WTC11 (cell line): ENCODE measurements at places on chromosomes 4 and X.

- DNase-seq, result peak; percentile 95
These were observed at the start of gene EMD for GRCh38 chrX:154378799-154379568. Gene EMD (plus strand): TSS chrX:154379295. CDS start chrX:154379485, 190 bp downstream.

- no peak for DNase-seq
These were observed 63.7 kb upstream of the PDGFRA start for GRCh38 chr4:54165438-54165837.

- no peak for DNase-seq
These were observed 10.5 kb downstream of the FGF5 start for GRCh38 chr4:80276931-80277330.

DNA sequence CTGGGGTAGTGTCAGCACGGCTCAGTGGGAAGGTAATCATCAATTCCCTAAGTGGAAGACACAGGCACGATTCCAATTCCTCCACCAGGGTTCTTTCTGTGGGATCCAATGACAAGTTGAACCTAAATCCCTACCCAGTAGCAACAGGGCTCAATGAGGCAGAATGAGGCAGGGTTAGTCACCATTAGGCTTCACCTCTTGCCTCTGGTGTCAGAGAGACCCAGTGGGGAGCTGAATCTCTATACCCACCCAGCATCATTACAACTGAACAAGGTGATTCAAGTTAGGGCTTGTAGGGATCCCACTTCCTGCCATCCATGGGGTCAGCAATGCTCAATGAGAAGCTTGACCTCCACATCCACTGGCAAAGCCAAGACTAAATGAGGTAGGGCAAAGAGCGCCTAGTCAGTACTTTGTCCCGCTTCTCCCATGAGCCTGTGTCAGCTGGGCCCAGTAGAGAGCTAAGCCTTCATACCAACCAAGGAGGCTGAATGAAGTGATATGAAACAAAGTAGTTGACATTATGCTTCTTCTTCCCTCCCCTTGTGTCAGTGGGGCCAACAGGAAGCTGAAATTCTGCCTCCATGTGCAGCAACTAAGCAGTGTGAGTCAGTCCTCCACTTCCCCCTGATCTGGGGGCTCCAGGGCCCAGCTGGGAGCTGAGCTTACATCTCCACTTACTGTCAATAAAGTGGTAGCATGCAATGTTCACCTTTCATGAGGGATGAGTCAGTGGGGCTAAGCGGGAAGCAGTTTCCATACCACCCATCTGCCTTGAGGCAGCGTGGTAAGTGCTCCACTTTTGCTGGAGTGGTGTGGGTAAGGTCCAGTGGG lies 36.4 kb upstream of the RBM41 start:
- DNase-seq, result no peak

GRCh38 chr4:133000012-133000411 lies 149.1 kb upstream of the PCDH10 start:
- no peak for DNase-seq

DNA sequence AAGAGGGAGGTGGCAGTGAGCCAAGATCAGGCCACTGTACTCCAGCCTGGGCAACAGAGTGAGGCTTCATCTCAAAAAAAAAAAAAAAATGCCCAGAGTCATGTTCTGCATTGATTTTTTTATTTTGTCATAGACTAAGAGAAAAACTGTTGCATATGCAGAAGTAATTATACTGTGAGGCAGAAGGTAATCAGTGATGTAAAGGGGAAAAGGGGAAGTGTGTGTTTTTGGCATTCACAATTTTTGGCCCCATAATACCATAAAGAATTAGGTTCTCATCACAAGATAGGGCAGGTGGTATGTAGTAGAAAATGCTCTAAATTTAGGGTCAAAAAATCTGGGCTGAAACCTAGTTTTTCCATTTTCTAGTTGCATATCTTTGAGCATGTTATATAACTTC lies 47.3 kb upstream of the GAB1 start:
- no peak for DNase-seq

GRCh38 chrX:337331-337831 lies 18.8 kb upstream of the GTPBP6 start:
- DNase-seq, result no peak

GRCh38 chrX:40155589-40156469 lies 58.1 kb upstream of the BCOR start:
- no peak for DNase-seq

DNA sequence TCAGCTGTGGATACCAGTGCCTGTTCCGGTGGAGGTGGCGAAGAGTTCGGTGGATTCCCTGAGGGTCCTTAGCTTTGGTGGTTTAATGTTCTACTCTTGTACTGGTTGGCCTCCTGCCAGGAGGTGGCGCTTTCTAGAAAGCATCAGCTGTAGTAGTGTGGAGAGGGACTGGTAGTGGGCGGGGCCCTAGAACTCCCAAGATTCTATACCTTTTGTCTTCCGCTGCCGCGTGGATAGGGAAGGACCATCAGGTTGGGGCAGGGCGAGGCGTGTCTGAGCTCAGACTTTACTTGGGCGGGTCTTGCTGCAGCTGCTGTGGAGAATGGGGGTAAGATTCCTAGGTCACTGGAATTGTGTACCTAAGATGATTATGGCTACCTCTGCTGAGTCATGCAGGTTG lies 390.3 kb downstream of the FAM47A start:
- DNase-seq, result peak; percentile 12

GRCh38 chr4:36716874-36717273 lies 435.5 kb downstream of the DTHD1 start:
- DNase-seq, result no peak

DNA sequence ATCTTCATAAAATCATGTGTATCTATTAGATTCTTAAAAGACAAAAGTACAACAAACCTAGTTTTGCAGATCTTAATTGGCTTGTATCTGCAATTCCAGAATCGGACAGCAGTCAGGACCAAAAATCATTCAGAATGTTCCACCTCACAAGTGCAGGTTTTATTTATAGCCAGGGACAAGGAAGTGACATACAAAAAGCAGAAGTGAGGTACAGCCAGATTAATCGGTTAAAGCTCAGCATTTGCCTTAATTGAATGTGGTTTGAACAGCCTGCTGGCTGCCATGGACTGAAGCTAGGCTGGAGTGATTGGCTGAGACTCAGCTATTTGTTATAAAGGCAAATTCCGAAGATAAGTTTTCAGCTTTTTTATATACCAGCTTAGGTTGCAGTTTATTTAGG lies 932.6 kb downstream of the C4orf33 start:
- no peak for DNase-seq

GRCh38 chrX:137482136-137482535 lies 83.8 kb upstream of the ZIC3 start:
- no peak for DNase-seq

DNA sequence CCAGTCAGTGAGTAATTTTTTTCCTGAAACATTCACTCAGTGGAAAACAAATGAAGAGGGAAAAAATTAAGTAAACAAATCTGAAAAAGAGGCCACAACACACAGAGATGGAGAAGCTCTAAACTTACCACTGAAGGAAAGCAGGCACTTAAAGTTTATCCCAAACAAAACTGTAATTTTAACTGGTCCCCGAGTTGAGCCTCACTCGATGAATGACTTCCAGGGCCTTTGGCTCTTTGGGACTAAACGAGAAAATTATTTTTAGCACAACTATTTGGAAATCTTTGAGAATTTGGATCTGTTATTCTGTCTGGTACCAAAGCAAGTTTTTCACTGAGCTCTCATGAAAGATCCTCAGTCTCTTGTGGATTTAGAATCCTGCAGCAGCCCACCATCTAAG lies at the start of gene C1QTNF7:
TSS of gene C1QTNF7 (plus strand) at position 333 of the 400 bp plus-strand sequence. CDS start 7,711 bp downstream, outside the sequence.
- DNase-seq, result no peak

- no peak for DNase-seq
These were observed 50.8 kb upstream of the STIM2 start for GRCh38 chr4:26809811-26810210.

DNA sequence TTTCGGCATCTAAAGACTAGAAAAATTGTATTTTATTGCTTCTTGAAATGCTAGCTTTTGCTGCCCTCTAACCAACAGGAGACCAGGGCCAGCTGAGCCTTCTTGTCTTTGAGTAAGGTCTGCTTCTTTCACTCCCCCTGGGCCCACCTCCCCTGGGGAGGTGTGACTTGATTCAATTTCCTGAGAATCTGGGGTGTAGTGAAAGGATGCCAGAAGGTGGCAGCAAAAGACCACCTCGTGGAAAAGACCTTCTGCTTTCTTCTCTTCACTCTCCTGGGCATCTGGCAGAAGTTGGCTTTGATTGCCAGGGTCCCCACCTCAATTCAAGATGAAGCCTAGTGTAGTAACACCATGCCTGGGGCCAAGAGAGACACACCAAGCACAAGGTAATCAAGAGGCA lies 96.5 kb upstream of the MAOA start:
- peak; percentile 52 for DNase-seq

DNA sequence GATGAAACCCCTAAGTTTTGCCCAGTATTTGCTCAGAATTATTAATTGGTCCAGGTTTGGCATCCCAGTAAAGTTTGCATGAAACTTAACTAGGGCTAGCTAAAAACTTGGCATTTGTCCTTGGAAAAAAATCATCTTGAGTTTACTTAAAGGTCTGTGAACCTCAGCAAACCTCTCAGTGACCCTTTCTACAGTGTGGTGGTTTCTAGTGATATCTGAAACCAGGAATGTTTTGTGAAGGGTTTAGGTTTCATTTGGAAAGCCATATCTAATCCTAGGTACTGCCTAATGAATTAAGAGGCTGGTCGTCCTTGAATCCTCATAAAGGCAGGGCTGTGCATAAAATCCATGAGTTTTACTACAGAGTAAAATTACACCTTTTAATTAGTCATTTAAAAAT lies 218.5 kb upstream of the ANKRD50 start:
- no peak for DNase-seq

DNA sequence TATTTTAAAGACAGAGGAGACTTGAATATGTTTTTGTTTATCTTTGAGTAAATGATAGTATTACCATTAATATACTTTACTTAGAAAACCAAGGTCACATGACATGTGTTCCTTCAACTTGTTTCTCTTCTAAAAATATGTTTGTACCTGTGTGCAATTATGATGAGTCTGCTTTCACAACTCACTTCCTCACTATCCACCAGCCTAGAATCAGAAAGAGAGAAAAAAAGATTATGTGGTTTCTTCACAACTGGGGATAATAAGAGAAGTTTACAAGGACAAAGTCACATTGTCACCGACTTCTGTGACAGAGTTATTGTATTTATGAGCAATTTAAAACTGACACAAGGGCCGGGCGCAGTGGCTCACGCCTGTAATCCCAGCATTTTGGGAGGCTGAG lies 1112.1 kb downstream of the RPA4 start:
- no peak for DNase-seq

GRCh38 chrX:107565931-107566603 lies 62.2 kb upstream of the PRPS1 start:
- DNase-seq, result peak; percentile 30

DNA sequence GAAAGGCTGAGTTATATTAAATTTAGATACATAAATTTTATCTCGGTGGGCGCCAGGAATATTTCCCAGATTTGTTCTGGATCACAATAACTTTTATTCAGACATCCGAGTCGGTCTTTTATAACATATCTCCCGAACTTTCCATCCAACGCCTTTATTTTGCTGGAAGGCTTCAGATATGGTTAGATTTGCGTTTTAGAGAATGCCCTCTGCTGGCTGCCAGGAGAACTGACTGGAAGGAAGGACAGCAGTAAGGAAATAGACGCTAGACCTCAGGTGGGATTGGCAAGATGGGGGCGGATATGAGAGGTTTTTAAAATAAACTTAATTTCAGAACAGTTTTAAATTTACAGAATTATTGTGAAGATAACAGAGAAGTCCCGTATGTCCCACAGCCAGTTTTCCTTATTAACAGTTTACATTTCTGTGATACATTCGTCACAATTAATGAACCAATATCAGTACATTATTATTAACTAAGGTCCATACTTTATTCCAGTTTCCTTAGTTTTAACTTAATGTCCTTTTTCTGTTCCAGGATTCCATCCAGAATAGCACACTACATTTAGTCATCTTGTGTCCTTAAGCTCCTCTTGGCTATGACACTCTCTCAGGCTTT lies 4.6 kb upstream of the KANTR start:
- DNase-seq, result peak; percentile 30

DNA sequence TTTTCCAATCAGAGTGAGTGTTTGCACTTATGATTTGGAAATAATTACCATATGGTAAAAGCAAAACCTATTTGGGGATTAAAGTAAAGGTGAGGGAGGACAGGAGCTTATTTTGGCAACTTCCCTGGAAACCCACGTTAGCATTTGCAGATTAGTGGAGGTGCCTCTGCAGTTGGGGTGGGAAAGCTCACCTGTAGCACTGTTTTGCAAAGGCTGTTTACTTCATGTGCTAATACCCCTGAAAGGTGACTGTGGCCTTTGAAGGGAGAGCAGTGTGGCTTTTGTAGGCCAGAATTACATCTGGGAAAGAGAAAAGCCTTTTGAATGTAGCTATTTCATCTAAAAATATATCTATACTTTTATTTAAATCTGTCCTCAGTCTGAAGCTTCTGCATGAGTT lies 9.4 kb downstream of the SUPT20HL1 start:
- DNase-seq, result peak; percentile 17

DNA sequence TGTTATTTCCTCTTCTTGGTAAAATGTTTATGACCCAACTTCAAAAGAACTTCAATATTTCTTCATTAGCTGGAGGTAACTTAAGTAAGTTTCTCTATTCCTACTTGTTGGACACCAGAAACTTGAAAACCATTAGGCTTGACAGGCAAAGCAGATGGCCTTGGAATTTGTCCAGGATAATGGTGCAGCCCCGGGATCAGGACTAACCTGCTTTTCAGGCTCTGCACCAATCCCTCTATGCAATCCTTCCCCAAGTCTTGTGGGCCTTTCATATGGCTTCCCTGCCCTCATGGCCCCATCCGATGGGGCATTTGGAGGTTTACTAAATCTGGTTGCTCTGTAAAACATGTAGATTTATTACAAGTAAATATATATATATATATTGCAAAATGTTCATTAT lies 68.5 kb downstream of the SPINK2 start:
- DNase-seq, result no peak

- DNase-seq, result peak; percentile 66
These were observed 11.6 kb downstream of the PDZD4 start for GRCh38 chrX:153818571-153819383.

DNA sequence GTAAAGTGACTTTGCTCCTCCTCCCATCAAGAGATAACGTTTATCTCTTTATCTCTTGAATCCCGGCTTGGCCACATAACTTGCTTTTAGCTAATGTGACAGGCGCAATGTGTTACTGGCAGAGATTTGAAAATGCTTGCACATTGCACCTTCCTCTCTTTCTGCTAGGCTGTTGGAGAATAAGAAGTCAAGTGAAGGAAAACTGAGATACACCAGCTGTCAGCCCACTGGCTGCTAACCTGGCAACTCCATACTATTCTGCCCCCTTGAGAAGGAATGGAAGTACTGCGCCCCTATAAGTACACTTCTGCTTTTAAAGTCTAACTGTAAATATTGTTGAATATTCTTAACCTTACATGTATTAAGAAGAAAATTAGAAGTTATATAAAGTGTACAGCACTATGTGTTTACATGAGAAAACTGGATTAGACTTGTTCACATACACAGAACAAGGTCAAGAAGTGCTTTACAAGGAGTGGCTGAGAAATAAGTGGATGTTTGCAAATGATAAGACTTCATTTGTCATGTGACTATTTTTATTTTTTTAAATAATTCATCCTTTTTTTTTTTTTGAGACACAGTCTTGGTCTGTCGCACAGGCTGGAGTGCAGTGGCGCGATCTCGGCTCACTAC lies 424.5 kb upstream of the CTSO start:
- DNase-seq, result peak; percentile 26

GRCh38 chrX:47587091-47587891 lies 5.1 kb downstream of the TIMP1 start:
- DNase-seq, result no peak

GRCh38 chrX:107706309-107706708 lies 69.3 kb downstream of the TSC22D3 start:
- no peak for DNase-seq

- no peak for DNase-seq
These were observed 313.2 kb downstream of the RAPGEF2 start for GRCh38 chr4:159416073-159416472.

GRCh38 chrX:136870064-136870463 lies 10.5 kb downstream of the RBMX start:
- no peak for DNase-seq
